Right cardiac atrium (tissue), 5 donors: ENCODE measurements at places on chromosomes 6 and 20.

- no peak for DNase-seq
These were observed 1.6 kb downstream of the TBC1D20 start for GRCh38 chr20:460707-461106.

- DNase-seq, result peak; percentile 55
These were observed 105.0 kb downstream of the PREX1 start for GRCh38 chr20:48722737-48723191.

GRCh38 chr6:133983099-133983939 lies 30.3 kb downstream of the TBPL1 start:
- no peak for DNase-seq

- no peak for DNase-seq
These were observed 25.7 kb upstream of the TUBB2A start for GRCh38 chr6:3183066-3183465.

GRCh38 chr6:167937948-167938911 lies 59.2 kb upstream of the KIF25 start:
- no peak for DNase-seq

DNA sequence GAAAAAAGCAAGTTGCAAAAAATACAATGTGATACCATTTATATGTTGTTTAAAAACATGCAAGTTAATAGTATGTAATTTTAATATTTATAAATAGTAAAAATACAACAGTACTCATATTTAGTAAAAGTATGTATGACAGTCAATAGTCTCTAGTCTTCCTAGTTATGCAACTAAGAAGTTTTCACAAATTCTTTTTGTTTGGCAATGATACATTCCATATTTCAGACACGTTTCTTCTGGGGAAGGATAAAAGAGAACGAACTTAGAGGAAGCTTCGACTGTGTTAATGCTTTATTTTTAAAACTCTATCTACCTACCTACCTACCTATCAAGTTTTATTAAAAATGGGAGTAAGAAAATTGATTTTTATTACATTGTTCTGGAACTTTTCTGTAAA lies 77.7 kb downstream of the UBE3D start:
- no peak for DNase-seq

DNA sequence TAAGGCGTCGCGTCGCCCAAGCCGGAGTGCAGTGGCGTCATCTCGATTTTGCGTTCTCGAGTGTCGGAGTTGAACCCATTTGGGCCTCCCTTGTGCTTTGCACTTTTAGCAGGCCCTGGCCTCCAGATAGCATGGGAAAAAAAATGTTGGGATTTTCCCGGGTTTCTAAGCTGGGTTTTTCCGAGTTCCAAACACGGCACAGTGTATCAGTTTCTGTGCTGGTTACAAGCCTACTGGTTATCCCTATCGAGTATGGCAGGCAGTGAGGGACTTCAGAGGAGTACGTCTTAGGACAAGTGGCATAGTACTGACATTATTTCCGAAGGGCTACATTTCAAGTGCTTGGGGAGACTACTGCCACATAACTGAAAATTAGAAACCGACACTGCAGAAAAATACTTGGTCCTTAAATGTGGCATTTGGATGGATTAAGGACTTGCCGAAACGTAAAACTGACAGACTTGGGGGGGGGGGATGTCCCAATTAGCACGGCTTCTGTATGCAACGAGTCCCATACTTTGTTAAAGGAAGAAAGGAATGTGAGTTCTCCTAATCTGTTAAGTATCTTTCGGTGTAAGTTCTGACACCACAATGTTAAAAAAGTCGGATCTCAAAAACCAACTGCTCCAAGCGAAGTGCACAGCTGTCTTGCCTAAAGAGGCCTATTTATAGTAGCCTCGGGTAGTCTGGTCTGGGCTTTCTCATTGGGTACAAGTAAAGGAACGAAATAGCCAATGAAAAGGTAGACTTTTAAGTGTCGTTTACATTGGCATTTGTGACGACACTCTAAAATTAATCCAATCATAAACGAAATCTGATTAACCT lies 70.2 kb downstream of the HFE start:
- no peak for DNase-seq

GRCh38 chr20:58552366-58552934 lies 37.3 kb upstream of the APCDD1L start:
- DNase-seq, result no peak

GRCh38 chr20:63080411-63080810 lies 73.6 kb upstream of the BHLHE23 start:
- DNase-seq, result no peak
